Psoas muscle (tissue), 8 donors: ENCODE measurements at places on chromosomes 16 and 17. TPM values are rescaled to one million over a fixed set of nuclear protein-coding genes. Genes with fewer than 3 reads are reported as not detected.

GRCh38 chr16:50945171-50945570, 203.3 kb downstream of the CYLD start:
- no peak for DNase-seq

DNA sequence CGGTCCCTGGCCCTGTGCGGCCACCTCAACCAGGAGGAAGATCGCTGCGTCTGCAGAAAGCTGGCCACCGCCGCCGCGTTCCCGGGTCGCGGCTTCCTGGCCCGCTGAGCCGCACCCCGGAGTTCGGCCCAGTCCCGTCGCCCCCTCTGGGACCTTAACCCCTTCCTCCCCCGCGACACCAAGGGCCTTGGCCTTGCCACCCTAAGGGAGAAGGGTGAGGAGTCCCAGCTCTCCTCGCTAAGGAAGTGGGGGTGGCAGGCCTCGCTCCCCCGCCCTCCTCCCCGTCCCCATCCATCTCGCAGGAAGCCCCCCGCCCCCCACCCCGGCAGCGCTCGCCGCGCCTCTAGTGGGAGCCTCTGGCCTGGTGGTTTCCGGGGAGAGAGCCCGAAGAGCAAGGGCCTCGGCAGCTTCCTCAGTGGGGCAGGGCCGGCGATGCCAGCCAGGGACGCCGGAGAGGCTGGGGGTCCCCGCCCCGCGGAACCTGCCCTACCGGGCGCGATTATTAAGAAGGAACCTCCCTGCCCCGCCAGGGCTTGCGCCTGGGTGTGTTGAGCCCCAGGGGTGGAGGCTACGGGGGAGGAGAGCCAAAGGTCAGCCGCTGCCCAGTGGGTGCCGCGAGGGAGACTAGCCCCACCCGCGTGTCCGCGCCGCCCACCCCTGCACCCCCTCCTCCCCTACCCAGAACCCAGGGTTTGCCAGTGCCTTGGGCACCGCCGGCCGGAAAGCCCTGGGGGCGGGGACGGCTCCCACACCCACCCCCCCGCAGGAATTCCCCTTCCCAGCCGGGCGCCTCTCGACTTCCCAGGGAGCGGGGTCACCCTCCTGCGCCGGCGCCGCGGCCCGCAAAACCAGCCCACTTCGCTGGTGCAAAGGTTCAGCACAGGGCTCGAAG, 6.8 kb downstream of the CBX4 start:
- no peak for DNase-seq

DNA sequence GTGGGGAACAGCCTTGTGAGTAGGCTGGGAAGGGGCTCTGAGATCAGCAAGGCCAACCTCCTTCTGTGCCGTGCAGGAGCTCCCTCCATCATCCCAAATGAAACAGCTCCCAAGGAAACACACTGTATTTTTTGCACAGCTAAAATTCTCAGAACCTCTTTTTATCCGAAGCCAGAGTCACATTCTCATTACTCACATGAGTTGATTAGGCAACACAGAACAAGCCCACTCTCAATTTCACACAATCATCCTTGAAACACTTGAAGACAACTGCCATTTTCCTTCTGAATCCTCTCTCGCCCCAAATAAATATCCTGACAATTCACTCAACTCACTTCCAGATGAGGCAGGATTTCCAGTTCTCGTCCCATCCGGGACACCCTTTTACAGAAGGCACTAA, 66.1 kb downstream of the MYO18A start:
- no peak for DNase-seq

DNA sequence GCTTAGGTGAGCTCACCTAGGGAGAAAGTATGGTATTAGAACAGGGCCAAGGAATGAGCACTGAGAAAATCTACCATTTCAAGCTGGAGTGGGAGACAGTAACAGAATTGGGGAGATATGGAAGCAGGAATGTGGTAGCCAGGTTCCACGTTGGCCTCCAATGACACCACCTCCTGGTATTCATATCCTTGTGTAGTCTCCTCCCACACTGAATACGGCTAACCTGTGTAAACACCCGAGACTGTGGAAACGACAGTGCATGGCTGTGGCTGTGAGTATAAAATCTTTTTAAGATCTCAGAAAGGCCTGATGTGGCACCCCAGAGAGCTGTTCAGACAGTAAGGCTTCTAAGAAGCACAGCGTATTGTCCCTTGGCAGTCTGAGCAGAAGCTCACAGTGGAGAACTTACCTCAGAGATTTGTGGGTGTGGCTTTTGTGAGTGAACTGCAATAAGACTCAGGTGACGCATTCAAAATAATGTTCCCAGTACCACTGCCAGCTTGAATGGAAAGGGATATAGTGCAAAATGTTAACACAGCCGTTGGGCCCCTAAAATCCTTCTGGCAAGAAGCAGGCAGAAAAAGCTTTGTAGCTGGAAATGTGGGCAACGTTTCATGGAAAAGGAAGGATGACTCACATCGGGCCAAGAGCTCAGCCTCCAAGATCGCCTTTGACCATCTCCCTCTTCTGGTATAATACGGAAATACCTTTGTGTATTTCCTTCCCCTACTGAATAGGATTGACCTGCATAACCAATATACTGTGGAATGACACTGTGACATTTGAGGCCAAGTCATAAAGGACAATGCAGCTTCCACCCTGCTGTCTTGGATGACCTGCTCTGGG, 14.4 kb downstream of the SDR42E1 start:
- no peak for DNase-seq

GRCh38 chr17:43820759-43821158, 12.2 kb downstream of the MPP3 start:
- DNase-seq: no peak

GRCh38 chr16:51201604-51202003, 50.5 kb upstream of the SALL1 start:
- DNase-seq: no peak

DNA sequence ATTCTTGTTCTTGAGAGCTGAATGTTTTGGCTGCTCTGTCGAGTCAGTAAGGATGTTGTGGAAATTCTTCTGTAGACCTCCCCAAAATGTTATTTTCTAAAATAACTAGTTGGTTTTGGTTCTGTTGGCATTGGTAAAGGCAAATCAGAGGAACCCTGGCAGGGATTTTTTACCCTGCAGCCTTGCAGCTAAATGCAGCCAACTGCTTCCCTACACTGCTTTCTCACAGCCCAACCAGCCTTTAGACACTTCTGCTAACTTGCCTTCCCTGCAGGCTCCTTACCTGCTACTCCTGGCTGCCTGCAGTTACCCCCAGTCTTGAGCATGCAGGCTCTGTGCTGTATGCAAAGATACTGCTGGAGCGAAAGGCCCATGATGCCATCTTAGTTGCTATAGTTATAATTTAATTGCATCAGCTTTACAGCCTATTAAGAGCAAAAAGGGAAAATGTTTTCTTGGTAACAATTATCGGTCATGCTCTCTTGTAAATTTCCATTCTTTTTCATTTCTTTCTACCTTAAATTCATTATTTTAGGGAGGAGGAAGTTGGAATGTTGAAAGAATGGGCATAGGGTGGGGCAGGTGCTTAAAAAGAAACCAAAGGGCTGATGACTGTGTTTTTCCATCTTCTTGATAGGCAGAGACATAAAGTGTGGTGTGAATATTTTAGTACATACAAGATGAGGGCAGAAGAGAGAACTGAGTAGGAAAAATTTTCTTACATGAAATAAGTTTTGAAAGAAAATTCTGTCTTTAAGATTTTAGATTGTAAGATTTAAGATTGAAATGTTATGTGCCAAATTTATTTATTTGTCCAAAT, 20.0 kb downstream of the NUP93 start:
- DNase-seq: no peak

- DNase-seq: no peak
Measured at GRCh38 chr17:40997361-40997760, 2.3 kb downstream of the KRTAP3-2 start.

GRCh38 chr17:41559548-41559947, 12.3 kb downstream of the KRT9 start:
- no peak for DNase-seq

Gene MYH2
- 4,227 TPM for total RNA-seq
